ENCODE measurements at places on chromosomes 2 and 18.

DNA sequence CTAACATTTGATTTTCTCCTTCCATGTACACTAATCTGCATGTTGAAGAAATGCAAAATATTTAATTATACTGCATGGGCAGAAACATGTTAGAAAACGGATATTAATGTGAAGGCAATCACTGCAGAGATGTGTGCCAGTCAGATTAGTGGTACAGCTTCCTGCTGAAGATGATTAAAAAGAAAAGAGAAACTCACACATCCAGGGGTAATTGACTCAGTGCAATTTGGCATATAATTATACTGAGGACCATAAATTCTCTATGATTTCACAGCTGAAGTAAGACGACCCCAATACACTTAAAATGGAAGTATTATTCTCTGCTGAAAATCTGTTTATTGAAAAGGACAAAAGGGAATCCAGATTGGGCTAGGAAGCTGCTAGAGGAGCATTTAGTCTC lies 243.4 kb downstream of the TGIF1 start:
- no peak for DNase-seq

- no peak for DNase-seq
Measured at GRCh38 chr2:28658369-28658768, 93.3 kb upstream of the PPP1CB start.

GRCh38 chr2:157438863-157439823 lies 4.7 kb downstream of the CYTIP start:
- no peak for DNase-seq

- no peak for DNase-seq
Measured at GRCh38 chr18:79792096-79792987, 5.4 kb upstream of the KCNG2 start.

All from activated CD4-positive, alpha-beta T cell treated with anti-CD3 and anti-CD28 coated beads, Interleukin-2, amount 50 U/mL, for 1 hour (primary cell).